ENCODE measurements at places on chromosomes 7 and 10. TPM values are rescaled to one million over a fixed set of nuclear protein-coding genes. Genes with fewer than 3 reads are reported as not detected.

The CALCR gene
- total RNA-seq, result not detected

The RELN gene
- total RNA-seq, result not detected

The MKLN1 gene
- 15.2 TPM for total RNA-seq

The PRLHR gene
- not detected for total RNA-seq

The NXPH1 gene
- not detected for total RNA-seq

The INMT gene
- not detected for total RNA-seq

Measured in hair follicular keratinocyte (primary cell).